ENCODE measurements at places on chromosomes 2 and 18.

DNA sequence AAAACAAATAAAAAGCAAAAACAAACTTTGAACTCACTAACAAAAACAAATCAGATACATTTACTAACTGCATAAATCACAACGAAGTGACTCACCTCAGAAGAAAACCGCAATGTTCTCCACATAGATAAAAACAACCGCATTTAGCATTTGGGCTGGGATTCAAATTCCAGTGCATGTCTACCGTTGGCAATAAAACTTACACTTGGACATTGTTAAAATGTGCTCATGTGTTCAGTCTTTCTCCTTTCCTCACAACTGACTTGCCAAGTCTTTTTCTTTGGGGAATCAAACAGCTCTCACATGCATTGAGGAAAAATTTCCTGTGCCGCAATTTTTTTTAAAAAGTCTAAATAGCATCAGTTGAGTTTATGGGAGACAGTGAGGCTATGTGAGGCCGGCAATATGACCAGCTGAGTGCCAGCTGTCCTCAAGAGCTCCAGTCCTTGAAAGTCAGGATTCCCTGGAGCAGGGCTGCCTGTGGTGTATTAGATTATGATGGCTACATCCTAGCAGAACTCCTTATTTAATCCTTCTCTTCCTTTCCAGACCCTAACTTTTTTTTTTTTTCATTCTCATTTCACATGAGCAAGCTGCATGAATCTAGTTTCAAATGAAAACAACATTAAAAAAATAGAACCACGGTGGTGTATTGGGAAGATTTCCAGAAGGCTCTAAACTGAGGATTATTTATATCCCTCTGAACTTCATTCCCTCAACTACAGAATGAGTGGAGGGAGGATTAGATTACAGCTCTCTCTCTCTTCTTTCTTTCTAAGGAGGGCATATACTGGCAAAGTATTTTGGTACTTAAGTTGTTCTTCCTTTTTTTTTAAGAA is 70.2 kb upstream of the MEIS1 start:
- DNase-seq: no peak

DNA sequence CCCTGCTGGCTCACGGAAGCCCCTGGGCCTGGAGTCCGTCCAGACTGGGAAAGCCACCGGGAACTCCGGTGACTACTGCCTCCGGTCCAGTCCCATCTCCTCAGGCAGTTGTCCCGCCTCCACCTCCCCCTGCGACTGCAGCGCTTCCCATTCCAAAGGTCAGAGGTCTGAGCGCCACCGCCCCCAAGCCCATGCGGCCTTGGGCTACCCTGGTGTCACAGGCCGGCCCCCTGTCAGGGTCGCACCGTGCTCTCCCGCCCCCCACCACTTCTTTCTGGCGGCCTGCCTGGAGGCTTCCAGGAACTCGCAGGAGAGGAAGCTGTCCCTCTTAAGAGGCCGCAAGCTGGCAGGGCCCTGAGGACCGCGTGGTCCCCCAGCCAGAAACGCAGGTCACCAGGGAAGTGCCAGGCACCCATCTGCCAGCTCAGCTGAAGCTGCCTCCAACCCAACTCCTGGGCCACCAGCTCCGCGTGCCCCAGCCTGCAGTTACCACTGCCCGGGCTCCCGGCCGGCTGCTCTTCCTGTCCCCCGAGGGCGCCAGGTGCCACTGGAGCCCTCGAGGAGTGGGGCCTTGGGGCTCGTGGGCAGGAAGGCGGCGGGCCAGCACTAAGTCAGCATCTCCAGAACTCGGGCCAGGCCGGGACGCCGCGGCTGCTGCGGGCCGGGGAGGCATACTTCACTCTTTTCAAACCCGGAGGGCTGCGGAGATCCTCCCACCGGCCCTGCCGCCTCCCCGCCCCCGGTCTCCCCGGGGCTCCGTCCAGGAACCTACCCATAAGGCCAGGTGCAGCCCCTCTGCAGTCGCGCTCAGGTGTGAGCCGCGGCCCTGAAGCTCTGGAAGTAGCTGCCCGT is 83.3 kb upstream of the POMC start:
- peak; percentile 42 for DNase-seq

DNA sequence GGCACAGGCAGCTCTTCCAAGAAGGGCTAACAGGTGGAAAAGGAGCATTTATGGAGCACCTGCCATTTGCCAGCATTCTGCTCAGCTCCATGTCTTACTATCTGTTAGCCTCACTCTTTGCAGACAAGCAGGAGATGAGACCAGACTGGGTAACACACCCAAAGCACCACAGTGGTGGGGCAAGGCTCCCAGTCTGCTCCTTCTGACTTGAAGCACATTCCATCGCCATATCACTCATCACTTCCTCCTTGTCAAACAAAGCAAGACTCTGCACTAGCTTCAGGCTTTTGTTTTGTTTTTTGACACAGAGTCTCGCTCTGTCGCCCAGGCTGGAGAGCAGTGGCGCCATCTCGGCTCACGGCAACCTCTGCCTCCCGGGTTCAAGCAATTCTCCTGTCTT is 182.8 kb downstream of the MGAT5 start:
- no peak for DNase-seq

DNA sequence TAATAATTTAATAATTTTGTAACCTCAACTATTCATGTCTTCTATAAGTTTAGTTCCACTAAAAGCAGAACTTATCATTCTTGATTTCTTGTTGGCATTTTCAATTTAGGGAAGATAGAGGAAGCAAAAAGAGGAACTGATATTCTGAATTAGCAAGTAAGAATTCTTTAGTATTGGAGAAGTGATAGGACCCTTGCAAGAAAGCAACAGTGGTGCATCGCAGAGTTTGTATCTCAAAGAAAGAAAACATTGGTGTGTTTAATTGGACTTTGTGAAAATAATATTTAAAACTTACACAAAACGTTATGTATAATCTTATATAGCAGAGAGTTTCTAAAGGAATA is 36.5 kb upstream of the TNFRSF11A start:
- no peak for DNase-seq

- no peak for DNase-seq
Measured at GRCh38 chr18:22411446-22411845, 6.3 kb downstream of the CTAGE1 start.

DNA sequence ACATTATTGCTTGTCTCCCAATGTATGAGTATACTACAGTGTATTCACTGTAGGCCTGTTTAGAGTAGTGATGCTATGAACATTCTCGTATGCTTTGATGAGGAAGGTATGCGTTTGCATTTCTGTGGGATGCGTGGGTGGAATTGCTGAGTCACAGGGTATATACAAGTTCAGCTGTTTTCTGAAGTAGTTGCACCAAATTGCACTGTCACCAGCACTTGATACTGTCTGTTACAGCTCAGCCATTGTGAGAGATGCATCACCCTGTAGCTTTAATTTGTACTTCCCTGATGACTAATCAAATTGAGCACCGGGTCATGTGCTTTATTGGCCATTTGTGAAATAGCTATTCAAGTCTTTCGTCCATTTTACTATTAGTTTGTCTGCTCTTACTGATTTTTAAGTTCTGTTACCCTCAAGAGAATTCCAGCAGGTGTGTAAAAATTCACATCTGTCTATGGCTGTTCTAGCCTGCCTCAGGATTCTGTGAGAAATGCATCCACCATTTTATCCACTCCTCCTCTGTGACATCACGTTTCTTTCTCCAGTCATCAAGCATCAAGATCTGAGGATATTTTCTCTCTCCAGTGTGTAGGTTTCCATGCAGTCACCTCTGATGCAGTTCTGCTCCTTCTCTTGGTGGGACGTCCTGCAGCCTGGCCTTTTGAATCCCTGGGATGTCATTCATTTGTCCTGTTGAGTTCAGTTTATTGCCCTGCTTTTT is 72.5 kb downstream of the DGKD start:
- no peak for DNase-seq

DNA sequence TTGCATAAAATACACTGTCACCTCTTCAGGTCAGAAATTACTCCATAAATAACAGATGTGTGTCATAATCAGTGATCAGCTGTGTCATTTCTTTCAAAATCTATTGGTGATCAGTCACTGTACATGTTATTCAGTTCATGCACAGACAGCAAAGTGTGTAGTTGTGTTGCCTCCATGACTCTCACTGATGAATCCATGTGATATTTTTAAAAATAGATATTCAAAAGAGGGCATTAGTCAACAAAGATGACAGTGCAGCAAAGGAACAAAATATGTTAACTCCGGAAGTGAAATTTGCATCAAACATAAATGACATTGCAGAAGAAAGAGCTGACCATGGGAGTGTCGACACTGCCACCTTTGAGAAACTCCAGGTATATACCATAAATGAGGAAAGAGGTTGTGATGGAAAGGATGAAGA is 17.1 kb upstream of the MCM6 start:
- no peak for DNase-seq

DNA sequence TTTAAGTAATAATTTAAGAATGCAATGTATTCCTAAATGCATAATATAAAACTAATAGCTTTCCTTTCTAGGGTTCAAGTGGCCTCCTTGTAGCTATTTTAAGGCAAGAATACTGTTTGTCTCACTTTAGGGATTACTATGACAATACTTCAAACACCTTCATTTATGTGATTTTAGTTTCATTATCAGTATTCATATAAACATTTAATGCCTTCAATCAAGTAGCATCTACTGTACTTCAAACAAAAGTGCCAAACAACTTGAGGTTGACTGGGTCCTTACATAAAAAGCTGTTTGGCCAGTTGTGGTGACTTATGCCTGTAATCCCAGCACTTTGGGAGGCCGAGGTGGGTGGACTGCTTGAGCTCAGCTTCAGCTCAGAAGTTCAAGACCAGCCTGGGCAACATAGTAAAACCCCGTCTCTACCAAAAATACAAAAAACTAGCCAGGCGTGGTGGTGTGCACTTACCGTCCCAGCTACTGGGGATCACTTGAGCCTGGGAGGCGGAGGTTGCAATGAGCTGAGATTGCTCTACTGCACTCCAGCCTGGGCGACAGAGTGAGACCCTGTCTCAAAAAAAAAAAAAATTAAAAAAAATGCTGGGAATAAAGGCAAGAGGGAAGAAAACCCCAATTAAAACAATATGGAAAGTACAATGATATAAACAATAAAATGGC is 9.3 kb downstream of the MEX3C start:
- no peak for DNase-seq

GRCh38 chr2:228378696-228379425 is 197.4 kb upstream of the SPHKAP start:
- DNase-seq: no peak

DNA sequence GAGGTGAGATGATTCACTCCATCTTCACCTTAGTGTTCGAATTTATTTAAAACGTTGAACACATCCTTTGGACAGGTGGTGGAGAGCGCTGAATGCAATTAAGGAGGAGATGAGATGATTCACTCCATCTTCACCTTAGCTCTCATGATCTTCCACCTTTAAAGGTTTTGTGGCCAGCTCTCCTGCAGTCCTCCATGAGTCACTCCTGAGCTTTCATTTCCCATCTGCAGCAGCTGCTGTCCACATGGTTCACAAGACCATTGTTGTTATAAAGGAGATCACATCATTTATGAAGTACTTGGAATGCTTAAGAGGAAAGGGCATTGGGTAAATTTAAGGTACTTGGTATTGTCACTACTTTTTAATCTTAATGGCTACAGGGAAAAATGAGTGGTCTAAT is 298.5 kb downstream of the PAX3 start:
- no peak for DNase-seq

- DNase-seq: no peak
Measured at GRCh38 chr2:128510701-128511397, 192.2 kb upstream of the HS6ST1 start.

DNA sequence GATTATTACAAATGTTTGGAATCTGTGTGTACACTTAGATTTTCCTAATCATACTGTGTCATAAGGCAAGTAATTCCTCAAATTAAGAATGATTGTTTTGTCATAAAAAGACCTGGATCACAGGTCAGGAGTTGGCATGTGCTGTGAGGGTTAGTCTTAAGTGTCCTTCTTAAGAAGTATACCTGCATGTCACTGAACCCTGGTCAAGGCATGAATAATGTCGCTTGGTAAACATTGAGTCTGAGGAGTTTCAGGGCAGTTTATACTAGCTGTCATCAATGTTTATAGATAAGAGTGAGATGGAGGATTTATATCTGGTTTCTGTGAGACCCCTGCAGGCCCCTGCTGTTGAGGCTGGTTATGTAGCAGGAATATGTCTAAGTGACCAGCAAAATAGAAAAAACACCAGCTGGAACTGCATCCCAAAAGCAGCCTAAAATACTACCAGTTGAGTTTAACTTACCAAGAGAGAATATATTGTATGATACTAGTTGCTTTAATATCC is 112.0 kb upstream of the NOSTRIN start:
- no peak for DNase-seq

GRCh38 chr2:53182601-53183000 is 585.0 kb upstream of the CHAC2 start:
- DNase-seq: no peak

DNA sequence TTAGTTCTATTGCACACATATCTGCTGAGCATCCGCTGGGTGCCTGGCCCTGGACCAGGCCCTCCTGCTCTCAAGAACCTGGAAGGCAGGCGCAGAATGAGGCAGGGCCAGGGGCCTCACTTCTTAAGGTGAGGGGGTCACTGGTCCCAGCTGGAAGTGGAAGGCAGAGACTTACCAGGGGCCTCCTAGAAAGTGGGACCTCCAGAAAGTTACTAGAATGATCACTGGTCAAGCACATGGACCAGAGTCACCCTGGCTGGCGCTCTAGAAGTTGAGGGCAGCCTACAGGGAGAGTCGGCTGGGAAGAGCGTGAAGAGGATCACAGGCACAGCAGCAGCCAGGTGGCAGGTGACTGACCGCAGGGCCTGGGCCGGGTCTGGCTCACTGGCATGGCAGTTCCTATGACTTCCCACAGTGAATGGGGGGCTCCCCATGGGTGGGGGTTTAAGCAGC is 26.1 kb upstream of the MAL start:
- no peak for DNase-seq

- DNase-seq: no peak
Measured at GRCh38 chr2:10895231-10895630, 16.5 kb upstream of the KCNF1 start.

DNA sequence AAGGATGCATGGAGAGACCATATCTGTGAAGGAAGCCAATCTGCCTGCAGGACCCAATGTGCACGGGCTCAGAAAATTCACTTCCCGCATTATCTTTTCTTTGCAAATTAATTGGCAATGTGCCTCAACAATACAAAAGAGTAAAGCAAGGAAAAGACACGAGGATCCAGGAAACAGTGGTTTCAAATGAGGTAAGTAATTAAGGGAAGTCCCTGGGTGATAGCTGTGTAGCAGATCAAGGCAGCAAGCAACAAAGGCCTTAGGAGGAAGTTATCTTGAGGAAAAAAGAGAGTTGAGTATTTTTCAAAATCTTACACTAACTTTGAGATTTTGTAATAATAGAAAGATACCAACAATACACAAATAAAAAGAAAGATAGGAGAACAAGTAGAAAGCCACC is 44.3 kb upstream of the TGIF1 start:
- no peak for DNase-seq

GRCh38 chr2:9950521-9951271 is 797 bp upstream of the GRHL1 start:
- peak; percentile 58 for DNase-seq

DNA sequence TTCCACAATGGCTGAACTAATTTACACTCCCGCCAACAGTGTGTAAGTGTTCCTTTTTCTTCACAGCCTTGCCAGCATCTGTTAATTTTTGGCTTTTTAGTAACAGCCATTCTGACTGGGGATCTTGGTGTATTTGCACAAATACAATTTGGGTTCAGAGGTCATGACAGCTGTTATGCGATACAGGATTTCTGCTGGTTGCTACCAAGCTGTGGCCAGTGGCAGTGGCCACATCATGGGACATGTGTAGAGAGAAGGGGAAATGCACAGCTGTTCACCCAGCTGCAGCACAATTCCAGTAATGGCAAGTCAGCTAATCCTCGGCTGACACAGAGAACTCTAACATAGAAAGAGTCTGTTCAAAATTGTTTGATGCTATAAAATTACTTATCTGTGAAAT is 21.0 kb upstream of the SELENOI start:
- DNase-seq: no peak
